ENCODE measurements at places on chromosomes 6 and 20.

DNA sequence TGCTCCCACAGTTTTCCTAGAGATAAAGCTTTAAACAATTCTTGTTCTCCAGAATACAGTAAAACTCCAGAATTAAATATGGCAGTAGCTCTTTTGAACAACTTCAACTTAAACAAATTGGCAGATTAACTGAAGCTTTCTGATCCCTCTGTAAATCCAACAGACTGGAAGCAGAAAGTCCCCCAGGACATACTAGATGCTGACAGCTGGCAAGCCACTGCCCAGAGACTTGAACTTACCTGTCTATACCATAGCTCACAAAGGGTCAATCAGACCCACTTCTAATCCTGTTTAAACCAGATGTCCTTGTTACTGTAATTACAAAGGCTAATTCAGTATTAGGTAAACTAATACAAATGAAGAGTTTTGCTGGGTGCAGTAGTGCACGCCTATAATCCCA, 12.3 kb downstream of the GPLD1 start:
- ATAC-seq, result no peak

DNA sequence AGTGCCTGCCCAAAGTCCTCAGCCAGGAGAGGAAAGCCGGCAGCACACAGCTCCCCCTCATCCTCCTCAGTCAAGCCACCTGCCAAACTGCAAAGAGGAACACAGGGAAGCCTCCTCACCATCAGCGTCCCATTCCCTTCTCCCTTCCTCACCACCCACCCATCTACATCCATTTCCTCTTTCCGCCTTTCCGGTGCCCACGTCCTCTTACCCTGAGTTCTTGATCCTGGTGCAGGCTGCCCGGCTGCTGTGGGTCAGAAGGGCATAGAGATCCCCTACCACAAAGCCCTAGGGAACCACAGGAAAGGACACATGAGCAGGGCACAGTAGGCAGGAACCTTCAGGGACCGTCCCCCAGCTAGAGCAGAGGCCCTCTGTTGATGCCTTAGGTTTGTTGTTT, 6.0 kb downstream of the GNMT start:
- ATAC-seq, result no peak

DNA sequence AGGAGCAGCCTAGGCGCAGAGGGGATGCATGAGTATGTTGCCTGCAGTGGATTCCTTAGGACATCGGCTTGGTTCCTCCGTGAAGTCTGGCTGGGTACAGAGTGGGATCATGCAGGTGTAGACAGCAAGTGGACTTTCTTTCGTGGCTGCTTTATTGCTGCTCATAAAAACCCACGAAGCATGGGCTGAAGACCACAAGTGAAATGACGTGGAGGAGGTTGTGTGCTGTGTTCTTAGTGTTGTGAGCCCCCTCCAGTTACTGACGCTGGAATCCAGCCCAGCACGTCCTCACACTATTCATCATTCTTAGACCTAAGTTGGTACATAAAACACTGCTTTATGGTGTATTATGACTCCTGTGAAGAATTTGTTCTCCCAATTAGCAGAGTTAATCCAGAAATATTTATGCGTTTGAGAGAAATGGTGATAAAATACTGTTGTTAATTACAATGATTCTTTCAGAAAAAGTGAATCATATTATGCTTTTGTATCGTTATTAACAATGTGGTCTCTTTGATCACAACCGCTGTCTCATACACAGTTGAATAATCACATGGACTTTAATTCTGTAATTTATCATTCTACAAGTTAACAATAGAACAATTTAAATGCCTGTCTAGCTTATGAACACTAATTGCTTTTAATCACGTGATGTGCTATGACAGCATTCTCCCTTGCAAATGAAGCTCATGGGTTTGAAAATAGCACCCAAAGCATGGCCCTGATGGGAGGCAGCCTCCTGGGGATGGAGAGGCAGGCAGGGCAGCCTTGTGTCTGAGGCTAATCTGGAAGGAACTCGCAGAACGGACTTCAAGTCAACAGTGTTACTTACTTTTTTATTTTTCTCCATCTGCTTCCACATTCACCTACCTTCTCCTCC, 233.9 kb upstream of the SYNDIG1 start:
- ATAC-seq, result no peak

DNA sequence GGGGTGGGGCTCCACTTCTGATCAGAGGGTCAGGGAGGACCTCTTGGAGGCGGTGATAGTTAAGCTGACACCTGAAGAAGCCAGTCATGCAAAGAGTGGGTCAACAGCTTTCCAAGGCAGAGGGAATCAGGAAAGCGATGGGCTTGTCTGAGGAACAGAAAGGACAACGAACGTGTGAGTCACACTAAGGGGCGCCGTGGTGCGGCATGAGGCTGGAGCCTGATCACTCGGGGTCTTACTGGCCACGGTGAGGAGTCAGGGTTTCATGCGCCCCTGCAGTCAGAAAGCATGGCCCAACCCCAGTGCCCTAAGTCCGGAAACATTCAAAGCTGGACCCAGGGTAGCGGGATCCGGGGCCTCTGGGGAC, 50.6 kb upstream of the SLC32A1 start:
- peak; percentile 48 for ATAC-seq

DNA sequence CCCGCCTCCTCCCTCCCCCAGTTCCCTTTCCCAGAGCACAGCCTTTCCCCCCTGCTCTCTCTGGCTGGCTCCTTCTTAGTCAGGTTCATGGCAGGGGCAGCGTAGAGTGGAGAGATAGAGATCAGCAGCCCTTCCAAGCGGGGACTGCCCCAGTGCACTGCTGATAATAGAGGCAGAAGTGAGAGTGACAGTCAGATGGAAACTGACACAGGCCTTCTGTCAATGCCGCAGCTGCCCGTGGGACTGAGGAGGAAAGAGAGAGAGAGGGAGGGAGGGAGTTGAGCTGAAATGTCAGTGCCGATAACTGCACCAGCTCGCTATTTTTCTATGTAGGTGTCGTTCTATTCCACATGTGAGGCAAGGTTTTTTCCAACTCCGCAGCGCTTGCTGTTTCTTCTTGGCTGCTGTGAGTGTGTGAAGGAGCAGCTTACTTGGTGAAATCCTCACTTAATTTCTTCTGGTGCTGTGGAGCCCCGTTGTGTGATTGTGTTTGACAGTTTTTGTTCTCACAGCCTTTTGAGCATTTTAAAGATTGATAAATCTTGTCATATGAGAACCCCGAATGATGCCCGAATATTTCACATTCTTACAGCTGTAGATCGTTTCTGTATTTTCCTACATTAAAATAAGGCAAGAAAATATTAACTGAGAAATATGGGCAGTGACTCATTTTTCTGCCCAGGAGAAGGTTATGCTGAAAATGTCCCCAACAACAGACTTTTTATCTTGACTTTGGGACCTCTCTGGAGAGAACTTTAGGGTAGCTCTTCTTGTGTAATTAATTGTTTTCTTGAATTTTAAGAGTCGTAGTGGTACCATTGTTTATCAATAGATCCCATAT, 386.4 kb upstream of the MMS22L start:
- peak; percentile 53 for ATAC-seq

- no peak for ATAC-seq
These were observed 49.4 kb downstream of the TMEM242 start for GRCh38 chr6:157273756-157274470.

DNA sequence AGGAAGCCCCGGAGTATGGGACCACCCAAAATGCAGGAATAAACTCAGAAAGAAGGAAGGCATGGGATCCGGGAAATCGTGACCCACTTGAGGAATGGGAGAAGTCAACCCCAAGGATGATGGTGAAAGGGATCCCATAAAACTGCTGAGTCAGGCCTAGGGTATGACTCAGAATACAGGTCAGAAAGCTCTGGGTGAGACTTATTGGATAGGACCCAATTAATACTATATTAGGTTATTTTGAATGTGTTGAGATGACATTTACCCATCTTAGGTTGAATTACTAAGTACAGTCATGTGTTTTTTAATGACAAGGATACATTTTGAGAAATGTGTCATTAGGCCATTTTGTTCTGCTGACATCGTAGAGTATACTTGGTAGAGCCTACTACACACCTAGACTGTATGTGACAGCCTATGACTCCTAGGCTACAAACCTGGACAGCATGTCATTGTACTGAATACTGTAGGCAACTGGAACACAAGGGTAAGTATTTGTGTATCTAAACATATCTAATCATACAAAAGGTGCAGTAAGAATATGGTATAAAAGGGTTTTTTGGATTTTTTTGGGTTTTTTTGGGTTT, 17.1 kb upstream of the HIVEP1 start:
- no peak for ATAC-seq

DNA sequence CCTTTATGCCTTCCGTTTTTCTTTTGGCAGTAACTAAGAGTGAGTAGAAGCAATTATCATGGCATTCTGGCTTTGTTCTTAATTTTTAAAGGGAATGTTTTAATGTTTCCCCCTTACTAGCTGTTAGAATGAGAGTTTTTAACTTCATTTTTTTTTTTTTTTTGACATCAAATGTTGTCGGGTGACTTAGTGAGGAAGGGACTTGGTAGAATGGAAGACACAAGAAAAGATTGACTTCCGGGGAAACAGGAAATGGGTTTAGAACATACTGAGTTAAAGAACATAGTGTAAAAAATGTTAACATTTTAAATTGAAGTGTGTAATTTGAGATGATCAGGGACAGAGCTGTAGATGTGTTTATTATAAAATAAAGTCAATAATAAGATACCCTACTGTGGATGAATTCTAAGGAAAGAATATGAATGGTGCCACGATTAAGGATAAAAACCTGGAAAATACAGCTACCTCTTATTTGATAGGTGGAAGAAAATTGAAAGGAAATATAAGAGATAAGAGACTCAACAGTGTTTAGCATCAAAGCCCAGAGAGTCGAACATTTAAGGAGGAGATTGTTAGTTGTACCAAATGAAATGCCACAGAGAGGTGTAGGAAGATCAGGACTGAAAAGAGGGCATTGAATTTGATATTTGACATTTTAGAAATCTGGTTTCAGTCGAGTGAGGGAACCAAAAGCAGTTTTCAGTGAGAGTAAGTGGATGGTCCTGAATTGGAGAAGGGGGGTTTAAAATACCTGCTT, 9.4 kb downstream of the HSF2 start:
- no peak for ATAC-seq

- no peak for ATAC-seq
These were observed 98.8 kb upstream of the CEP85L start for GRCh38 chr6:118750143-118750542.

DNA sequence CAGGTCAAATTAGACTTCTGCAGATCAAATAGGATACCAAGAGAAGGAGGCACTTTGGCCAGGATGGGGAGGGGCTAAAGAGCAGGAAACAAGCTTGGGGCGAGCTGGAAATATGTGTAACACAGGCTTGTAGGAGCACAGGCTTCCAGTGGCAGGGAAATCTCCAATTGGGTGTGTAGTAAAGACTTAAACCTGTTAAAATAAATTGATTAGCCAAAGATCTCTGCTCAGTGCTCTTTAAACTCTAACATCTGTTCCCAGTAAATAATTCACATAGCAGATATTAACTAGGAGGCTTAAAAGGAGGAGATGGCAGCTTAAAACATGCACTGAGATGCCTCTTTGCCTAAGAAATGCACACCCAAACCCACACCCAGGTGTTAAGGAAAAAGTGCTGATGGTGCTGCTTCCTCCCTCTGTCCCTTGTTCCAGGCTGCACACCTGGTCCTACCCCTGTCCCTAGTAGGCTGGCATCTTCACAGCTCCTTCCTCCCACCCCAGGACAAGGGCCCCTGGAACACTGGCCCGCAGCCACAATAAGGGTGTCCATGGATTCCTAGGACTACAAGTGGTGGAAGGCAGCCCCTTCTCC, 93.5 kb upstream of the MLN start:
- ATAC-seq, result peak; percentile 21

DNA sequence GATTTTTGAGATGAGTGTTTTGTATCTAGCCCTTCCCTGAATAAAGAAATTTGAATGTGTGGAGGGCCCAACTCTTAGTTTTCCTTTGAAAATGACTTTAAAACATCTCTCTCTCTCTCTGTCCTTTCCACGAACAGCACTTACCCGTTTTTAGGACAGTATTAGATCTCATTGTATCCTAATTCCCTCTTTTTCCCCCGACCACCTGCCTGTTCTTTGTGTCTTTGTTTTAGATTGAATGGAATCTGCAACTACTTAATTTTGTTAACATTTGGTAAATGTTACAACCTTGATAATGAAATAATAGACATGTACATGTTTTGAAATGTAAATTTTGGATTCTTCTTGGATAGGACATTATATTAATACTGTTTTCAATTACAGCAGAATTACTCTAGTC, 3.1 kb downstream of the DSP start:
- ATAC-seq, result no peak

DNA sequence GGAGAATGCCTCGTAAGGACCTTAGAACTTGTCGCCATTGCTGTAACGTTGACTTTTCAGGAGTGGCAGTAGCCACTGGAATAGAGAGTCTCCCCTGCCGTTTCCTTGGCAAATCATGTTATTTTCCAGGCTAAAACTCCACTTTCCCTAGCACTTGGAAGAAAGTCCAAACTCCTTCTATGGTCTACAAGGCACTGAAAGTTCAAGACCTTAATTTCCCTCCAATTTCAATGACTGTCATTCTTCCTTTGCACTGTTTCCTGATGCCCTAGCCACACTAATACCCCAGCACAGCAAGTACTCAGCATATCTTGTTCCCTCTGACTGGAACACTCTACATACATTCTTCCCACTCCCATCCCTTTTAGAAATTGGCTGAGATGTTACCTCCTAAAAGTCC, 1.8 kb upstream of the TBPL1 start:
- no peak for ATAC-seq

DNA sequence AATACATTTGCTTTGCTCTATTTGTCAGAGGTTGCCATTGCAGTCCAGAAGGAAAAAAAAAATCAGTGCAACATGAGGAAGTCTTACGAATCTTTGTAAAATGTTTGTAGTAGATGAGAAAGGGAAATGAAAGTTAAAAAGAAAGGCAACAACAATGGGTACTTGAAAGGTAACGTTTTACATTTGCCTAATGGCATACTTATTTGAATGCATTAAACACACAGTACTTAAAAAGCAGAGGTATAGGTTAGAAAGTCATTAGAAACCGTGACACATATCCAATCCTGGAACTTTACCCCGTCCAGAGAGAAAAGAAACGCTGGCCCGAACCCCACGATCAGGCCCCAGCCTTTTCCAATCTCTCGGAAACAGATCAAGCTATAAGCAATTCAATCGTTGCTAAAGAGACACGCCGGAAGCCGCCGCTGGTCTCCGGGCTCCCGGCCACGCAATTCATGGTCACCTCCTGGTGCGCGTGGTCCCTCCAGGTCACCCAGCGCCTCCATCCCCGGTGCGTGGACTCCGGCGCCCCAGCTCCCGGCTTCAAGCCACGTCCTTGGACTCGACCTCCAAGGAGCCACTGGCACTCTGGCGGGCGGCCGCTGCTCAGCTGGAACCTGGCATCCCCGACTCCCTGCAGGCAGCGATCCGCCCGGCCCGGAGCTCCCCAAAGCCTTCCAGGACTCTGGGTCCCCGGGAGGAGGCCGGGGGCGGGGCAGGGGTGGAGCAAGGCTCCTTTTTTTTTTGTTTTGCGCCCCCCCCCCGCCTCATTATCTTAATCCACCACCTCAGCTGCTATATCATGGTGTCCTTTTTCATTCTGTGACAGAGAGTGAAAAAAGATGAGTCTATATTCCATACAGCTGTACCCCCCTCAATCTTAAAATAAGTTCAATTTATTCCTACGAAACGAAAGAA, at the start of gene SLC18B1:
Gene SLC18B1 (minus strand): TSS at position 687 of the 918 bp plus-strand sequence. CDS start 181 bp downstream, at position 506.
- peak; percentile 74 for ATAC-seq

Data from SK-N-SH treated with all-trans-retinoic acid at 6 μM for 48 hours (cell line).